ENCODE measurements at places on chromosomes 5 and 9. TPM values are rescaled to one million over a fixed set of nuclear protein-coding genes. Genes with fewer than 3 reads are reported as not detected.

NIPAL4 gene
- not detected for total RNA-seq

IRF1 gene
- 9.8 TPM for total RNA-seq

DNA sequence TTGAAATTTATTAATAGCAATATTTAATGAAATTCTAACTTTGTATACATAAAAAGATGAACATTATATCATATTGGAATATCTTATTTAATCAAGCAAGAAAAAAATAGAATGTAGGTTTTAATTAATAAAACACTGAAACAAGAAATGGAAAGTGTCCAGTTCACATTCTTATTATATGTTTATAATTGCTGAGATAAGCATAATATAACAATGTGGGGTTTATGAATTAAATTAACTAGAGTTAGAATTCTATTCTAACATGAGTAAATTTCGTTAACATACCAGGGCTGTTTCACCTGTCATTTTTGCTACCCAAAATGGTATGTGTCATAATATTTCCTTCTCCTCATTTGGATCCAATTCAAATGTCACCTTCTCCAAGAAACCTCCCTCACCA is 12.3 kb downstream of the CDH9 start:
- DNase-seq = no peak

GRCh38 chr9:4804531-4805016 is 11.8 kb downstream of the RCL1 start:
- DNase-seq = no peak

- no peak for DNase-seq
Measured at GRCh38 chr5:37568018-37568753, 189.1 kb downstream of the WDR70 start.
